Substantia nigra (tissue), 51 donors: ENCODE measurements at places on chromosomes 5 and 9.

GRCh38 chr9:65449423-65449822, 164.4 kb upstream of the FOXD4L5 start:
- no peak for DNase-seq

- no peak for DNase-seq
These were observed 20.1 kb downstream of the ODF2 start for GRCh38 chr9:128475867-128476266.

DNA sequence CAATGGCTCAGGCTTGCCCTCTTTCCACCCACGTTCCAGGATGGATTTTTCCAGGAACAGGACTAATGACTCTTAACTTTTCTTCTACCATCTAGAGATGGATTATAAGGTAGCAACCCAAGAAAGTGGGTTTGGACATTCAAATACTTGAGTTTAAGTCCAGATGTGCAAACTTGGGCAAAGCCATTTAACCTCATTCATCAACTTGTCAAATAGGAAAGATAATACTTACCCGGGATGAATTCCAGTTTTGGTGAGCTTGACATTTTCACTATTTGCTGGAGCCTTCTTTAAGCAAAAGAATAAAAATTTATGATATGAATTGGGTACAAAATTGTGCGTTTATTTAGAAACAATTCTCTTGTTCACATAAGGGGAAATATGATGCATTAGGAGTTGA, 44.3 kb upstream of the ZBED3 start:
- DNase-seq, result no peak

GRCh38 chr5:31516802-31517201, 15.1 kb downstream of the DROSHA start:
- DNase-seq, result no peak

DNA sequence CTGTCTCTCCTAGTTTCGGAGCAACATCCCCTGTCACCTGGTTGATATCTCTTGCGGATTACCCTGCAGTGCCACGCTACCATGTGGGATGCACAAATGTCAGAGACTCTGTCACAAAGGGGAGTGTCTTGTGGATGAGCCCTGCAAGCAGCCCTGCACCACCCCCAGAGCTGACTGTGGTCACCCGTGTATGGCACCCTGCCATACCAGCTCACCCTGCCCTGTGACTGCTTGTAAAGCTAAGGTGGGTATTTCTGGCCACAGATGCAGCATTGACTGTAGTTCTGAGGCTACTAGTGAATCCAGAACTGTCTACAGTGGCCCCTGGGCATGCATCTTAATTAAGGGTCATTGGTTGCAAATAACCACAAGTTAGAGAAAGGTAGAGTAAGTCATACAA, 50.8 kb downstream of the AQP7 start:
- no peak for DNase-seq

DNA sequence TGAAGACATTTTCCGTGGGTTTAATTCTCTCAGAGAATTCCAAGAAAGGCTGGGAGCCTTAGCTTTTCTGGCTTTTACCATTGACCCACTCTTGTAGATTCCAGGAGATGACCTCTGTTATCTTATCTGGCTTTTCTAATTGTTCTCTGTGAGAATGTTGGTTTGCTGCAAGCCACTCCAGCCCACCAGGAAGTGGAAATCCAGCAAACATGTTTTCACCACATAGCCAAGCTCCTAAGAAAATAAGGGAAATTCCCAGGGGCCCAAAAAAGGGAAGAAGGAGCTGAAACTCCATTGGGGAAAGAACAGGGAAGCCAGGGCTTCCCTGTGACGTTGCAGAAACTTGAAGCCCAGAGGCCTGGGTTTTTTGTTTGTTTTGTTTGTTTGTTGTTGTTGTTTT, 19.7 kb downstream of the GPR107 start:
- DNase-seq, result no peak

DNA sequence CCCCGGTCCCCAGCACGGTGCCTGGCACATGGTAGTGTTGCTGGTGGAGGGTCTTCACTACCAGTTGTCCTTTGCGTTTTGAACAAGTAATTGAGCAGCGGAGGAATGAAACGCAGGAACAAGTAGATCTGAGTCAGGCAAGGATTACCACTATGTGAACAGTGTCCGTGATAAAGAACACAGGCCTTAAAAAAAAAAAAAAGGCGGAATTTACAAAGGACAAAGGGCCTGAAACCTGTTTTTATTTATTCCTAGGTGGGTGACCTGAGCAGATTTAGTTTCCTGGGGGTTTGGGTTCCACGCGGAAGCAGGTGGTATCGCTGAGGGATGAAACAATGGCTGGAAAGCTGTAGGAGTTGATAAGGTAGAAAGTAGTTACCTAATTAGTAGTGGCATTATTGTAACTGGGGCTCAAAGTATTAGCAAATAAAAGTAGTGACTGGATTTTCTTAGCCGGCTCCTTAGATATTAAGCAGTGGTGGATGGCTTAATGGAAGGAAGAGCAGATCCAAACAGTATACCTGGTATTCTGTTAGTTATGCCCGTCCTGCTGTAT, 1.1 kb downstream of the RUSC2 start:
- DNase-seq, result no peak

GRCh38 chr5:112697322-112697721, 40.4 kb upstream of the APC start:
- DNase-seq, result no peak

DNA sequence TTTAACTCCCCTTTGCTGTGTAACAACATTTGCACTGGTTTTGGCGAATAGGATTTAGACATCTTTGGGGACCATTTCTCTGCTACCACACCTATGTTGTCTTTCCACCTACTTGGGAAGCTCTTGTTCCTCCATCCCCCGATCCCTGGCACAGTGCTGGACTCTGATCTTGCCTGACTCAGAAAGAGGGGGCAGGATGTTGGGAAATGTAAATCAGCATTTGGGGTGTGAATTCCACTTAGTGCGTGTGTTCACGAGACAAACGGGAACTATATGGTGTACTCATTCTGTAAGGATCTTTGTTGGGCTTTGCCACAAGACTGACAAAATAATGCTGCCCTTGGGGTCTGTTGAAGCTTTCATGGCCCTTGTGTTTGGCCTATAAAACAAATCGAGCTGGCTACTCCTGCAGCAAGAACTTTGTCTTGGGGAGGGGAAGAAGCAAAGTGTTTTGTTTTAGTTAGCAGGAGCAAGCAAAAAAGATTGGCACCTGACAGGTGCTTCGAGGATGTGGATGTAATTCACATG, 18.5 kb downstream of the TMEM268 start:
- no peak for DNase-seq

- no peak for DNase-seq
These were observed 26.4 kb upstream of the STC2 start for GRCh38 chr5:173354645-173355044.

GRCh38 chr5:9924614-9925013, 294.5 kb upstream of the TAS2R1 start:
- DNase-seq, result no peak

DNA sequence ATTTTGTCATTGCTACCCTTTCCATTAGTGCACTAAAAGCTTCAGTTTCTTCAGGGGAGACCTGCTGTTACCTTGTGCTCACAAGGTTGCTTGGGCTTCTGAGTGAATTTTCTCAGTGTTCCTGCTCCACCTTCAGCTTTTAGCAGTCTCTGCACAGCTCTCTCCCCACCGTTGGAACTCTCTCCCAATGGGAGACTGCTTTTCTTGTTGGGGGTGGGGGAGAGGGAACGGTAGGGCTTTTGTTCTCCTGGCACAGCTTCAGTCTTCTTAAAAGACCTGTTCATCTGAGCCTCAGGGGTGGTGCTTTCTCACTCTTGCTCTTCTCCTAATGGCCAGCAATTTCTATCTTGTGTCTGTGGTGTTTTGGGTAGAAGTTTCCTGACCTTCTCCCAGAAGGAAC, 915.7 kb downstream of the EFNA5 start:
- no peak for DNase-seq

DNA sequence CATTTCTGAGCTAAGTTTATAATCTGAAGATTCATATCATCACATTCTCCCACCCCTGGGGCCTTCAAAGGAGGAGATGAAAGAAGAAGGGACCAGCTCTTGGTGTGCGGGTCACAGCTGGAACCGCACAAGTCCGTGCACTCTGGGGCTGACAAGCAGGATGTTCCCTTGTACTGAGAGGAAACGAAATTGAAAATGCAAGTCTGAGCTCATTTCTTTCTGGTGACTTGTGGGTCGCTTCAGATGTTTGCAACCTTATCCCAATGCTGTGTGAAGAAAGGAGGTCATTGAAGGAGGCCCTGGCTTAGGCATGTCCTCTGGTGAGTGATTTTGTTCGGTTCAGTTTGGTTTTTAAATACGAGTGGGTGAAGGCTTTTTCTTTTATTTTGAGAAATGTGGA, 59.6 kb downstream of the C9orf152 start:
- no peak for DNase-seq

GRCh38 chr9:88143179-88143578, 4.9 kb upstream of the SPATA31C2 start:
- DNase-seq, result no peak

GRCh38 chr5:110351430-110351829, 375.0 kb downstream of the TMEM232 start:
- no peak for DNase-seq

DNA sequence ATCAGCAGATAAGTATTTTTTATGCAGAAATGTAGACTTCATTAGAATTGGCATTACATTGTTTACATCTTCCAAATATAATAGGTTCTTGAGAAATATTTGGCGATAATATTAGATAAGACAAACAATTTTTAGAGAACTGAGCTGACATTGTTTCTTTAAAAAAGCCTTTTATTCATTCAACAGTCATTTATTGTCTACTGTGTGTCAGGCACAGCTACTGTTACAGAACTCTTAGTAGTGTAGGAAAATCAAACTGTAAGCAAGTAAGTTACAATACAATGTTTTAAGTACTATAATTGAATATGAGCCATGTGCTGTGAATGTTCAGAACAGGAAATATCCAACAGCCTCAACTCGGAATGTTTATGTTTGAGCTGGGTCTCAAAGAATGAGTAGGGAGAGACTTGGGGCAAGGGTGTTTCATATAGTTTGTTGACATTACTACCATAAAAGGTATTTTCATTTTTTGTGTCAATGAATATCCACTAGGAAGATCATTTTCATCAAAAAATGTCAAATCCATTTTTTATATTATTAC, 114.0 kb downstream of the CDC42SE2 start:
- no peak for DNase-seq

GRCh38 chr9:114634387-114634786, 23.2 kb downstream of the TEX53 start:
- no peak for DNase-seq

- DNase-seq, result no peak
These were observed 59.7 kb downstream of the CARTPT start for GRCh38 chr5:71778678-71779276.

DNA sequence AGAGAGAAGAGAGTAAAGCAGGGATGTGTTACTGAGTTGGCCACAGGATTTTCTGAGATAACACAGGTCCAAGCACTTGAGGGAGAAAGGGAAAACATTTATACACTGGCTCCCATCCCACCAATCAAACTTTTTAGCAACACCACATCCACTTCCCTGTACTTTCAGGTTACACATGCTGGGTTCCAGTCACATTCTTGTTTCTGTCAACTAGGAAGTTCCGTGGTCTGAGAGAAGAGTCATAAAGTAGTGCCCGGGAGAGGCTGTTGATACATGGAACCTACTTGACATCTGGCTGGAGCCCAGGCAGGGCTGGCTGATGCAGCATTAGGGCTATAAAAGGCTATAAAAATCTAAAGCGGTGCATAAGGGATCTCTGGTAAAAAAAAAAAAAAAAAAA, 473.9 kb upstream of the COX7C start:
- DNase-seq, result no peak

GRCh38 chr5:152472083-152472482, 67.0 kb upstream of the NMUR2 start:
- no peak for DNase-seq

GRCh38 chr5:137389042-137389441, 110.1 kb downstream of the SPOCK1 start:
- no peak for DNase-seq

DNA sequence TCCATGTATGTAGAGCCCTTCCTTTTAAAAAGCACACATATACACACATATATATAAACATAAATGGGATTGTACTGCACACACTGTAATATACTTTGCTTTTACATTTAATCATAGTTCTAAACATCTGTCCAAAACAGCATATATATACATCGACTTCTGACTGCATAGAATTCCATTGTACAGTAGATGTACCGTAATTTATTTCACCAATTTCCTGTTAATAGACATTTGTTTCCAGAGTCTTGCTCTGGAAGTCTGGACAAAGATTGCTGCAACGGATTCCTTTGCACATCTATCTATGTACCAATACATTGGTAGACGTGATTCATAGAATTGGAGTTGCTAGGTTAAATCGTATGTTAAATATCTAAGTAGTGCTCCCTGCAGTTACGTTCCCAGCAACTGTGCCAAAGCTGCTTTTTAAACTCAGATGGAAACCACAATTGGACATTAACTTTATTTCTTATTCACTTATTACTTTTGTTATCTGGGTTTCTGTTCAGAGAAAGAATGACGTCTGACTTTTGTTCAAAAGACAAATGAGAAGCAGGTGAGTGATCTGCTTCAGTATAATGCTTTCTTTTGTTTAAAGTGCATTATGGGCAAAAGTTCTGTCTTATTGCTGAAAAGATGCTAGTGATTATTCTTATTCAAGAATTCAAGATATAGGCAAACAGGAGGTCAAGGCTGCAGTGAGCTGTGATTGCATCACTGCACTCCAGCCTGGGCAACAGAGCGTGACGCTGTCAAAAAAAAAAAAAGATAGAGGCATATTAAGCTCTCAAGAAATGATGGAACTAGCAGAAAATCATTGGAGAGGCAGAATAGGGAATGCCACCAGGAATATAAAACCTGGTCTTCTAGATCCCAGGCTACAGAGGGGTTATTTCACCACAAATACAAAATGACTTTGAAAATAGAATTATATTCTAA, 138.2 kb downstream of the FGF1 start:
- no peak for DNase-seq

DNA sequence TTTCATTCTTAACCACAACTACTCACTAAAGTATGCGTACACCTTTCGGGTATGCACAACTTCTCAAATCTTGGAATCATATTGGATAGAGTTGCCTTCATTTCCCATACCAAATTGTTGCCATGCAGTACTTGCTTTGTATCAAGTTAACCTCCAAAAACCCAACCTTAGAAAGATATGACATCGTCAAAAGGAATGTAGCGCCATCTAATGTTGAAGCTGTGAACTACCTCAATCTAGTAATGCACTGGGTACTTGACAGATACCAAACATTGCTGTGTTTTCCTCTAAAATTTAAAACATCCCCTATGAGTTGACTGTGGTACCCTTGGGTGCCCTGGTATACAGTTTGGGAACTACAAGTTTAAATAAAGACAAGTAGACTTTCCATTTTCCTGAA, 318.4 kb downstream of the ARL15 start:
- DNase-seq, result no peak

DNA sequence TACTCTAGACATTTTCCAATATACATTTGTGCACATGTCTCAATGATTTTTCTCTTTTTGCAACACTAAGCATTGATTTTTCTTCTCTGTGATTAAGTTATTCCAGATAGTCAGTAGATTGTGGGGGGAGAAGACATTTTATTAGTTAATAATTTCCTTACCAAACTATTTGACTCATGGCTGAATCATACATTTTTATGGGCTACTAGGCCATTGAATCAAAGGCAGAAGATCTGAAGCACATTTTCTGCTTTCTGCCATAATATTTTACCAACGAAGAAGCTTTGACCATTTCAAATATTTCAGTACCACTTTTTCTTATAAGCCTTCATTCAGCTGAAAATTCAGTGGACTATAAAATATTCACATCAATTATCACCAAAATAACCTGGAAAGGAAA, 175.6 kb downstream of the IRX2 start:
- no peak for DNase-seq

- DNase-seq, result no peak
These were observed 18.5 kb upstream of the RCL1 start for GRCh38 chr9:4774209-4774608.

- DNase-seq, result no peak
These were observed 317.2 kb downstream of the DEPDC1B start for GRCh38 chr5:60382716-60383115.

- DNase-seq, result no peak
These were observed 6.4 kb upstream of the JMY start for GRCh38 chr5:79229357-79230174.
